ENCODE measurements at places on chromosomes 5 and 9.
A peak's percentile ranks its signal among the peaks of the same experiment; 100 is the strongest.

DNA sequence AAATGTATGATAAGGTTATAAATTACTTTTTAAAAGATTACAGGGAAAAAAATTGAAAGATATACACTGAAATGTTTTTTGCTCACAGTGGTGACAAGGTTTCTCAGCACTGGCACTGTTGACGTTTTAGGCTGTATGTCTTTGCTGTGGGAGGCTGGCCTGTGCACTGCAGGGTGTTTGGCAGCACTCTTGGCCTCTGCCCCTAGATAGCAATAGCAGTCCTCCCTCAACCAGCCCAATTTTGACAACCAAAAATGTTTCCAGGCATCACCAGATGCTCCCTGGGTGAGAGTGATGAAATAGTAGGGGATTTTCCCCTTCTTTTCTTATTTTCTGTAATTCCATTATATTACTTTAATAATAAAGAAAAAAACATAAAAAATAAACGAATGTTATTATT is 3.3 kb downstream of the CD274 start:
- DNase-seq = no peak

DNA sequence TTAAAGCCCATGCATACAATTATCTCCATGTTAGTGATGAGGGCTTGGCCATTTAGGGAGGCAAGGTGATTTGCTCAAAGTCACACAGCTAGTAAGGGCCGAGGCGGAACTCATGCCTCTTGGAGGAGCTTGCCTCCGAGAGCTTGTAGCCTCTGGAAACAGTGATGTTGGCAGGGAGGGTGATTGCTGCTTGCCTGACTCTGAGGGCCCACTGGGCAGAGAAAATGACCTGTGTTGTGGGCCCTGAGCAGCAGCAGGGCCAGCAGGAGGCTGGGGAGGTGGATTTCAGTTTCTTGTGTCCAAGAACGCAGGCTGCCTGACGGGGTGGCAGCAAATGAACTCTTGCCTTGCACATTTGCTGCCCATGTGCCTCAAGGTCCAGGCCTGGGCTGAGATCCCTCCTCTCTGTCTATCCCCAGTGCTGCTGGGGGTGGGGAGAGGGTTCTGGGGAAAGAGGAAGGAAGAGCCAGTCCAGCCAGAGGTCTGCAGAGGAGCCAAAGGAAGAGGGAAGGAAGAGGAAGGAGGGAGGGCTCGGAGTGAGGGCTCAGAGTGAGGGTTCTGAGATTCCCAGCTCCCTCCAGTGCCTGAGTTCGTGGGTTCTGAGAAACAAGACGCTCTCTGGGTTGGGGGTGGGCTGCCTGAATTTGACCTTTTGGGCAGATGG is 16.2 kb upstream of the PTGS1 start:
- no peak for DNase-seq

- no peak for DNase-seq
These were observed 67.1 kb upstream of the CLINT1 start for GRCh38 chr5:157925786-157926671.

GRCh38 chr5:139110526-139111168 is 87.5 kb downstream of the SIL1 start:
- no peak for DNase-seq

DNA sequence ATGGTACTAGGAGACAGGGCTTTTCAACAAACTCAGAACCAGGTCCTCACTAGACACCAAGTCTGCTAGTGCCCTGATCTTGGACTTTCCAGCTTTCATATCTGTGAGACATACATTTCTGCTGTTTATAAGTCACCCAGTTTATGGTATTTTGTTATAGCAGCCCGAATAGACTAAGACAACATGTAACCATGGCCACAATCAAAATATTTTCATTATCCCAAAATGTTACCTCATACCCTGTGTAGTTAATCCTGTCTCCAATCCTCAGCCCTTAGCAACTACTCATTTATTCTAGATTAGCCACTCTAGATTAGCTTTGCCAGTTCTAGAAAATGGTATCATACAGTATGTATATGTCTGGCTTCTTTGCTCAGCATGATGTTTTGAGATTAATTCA is 6.3 kb upstream of the ATG10 start:
- DNase-seq = no peak

DNA sequence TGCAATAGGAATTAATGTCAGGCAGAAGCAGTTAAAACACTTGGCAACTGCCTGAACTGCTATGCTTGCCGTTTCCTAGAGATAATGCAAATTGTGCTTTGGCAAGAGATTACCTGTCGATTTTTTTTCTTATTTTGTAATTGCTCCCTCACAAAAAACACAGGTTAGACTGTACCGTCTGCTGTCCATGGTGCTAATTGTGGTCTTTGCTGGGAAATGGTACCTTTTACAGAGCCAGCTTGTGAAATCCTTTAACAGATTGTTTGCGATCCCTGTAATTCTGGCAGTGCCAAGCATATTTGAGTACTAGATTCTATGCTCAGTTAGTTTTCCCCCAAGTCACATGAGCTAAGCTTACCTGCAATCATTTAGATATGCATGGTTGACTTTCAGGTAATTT is 2125.8 kb upstream of the WWC1 start:
- no peak for DNase-seq

DNA sequence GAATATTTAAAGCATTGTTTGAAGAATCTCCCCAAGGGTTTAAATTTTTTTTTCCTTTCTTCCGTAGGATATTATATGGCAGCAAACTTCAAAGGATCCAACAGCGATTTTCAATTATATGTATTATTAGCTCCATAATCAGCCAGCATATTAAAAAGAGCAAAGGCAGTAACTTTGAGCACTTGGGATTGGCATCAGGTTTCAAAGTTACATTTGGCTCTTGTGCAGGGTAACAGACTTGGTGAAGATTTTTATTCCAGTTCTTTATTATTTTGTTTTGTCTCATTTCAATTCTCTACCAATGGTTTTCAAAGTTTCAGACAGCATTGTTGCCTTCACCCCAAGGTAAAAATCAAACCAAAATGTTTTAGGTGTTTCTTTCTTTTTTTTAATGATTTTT is 116.7 kb upstream of the ZNF366 start:
- DNase-seq = no peak

DNA sequence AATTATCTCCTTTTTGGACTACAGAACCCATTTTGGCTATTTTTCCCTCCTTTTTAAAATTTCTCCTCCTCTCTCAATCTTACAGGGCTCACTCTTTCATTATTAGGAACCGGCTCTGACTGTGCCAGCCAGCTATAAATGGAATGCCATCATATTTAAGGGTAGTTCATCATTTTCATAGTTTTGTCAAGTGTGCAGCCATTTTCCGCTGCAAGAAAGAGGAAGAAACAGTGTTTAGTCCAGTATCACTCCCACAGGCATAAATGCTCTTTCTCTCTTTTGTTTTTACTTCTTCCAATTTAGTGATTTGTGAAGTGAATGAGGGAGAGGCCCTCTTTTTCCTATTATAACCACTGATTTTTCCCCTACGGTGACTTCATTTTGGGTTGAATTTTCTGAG is 290.0 kb downstream of the NR3C1 start:
- DNase-seq = no peak

DNA sequence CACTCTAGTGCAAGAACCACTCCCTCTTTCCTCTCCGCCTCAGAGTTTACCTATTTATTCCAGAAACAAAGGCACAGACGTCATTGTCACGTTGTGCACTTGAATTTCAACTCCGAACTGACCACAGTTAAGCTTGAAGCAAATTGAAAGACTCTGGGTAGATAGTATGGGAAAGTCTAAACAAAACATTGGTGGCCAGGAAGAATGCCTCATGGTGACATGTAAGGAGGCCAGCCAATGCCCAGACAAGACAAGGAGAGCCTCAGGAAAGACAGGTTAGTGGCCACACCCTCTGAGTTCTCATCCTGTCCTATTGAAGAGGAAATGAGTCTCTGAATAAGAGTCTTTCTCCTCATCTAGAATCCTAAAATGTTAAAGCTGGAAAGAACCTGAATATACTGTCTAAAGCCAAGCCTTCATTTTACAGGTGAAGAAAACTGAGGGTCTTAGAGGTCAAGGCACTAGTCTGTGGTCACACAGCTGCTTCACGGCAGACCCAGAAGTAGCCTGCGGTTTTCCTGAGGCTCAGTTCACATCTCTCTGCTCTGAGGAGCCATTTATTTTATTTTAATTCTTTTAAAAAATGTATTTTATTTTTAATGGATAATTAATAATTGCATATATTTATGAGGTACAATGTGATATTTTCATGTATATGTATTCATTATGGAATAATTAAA is 30.2 kb downstream of the ZFAND5 start:
- no peak for DNase-seq

- no peak for DNase-seq
These were observed 12.8 kb downstream of the ZFP62 start for GRCh38 chr5:180848265-180848664.

DNA sequence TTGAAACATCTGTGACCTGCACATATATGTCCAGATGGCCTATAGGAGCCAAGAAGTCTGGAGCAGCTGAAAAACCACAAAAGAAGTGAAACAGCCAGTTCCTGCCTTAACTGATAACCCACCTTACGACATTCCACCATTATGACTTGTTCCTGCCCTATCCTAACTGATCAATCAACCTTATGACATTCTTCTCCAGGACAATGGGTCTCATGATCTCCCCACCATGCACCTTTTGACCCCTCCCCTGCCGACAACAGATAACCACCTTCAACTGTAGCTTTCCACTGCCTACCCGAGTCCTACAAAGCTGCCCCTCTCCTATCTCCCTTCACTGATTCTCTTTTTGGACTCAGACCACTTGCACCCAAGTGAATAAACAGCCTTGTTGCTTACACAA is 233.8 kb downstream of the CCDC171 start:
- DNase-seq = no peak

DNA sequence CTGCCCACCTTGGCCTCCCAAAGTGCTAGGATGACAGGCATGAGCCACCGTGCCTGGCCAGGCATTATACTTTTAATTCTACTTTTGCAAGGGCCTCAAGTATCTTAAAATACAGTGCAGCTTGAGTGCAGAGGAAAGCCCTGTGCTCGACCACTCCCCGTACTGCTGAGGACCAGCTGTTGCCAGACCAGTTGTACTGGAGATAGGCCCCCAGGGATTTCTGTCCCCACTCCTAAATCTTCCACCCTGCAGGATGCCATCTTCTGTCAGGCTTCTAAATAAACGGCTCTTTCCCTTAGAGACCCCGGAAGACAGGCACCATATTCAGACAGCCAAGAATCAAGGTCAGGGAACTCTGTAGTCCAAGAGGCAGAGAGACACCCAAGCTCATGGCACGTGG is 16.6 kb upstream of the PSMD5 start:
- DNase-seq = no peak

GRCh38 chr5:175444060-175444904 is at the start of gene DRD1:
Gene DRD1 (minus strand): TSS chr5:175444182. CDS start chr5:175443099, 1,083 bp downstream.
- no peak for DNase-seq

GRCh38 chr5:9265441-9266287 is 280.2 kb downstream of the SEMA5A start:
- peak; percentile 64 for DNase-seq

- no peak for DNase-seq
These were observed 29.7 kb upstream of the FCN1 start for GRCh38 chr9:134947265-134947955.

GRCh38 chr5:149062371-149063016 is 368 bp downstream of the SH3TC2 start:
- no peak for DNase-seq

- no peak for DNase-seq
These were observed 435.7 kb downstream of the NFIB start for GRCh38 chr9:13878241-13878711.

GRCh38 chr5:76230711-76231285 is 147.6 kb downstream of the SV2C start:
- DNase-seq = no peak

- no peak for DNase-seq
These were observed 842.6 kb upstream of the ACO1 start for GRCh38 chr9:31541721-31542281.

- no peak for DNase-seq
These were observed 57.5 kb downstream of the HMGCS1 start for GRCh38 chr5:43255704-43256103.

- DNase-seq = no peak
These were observed 330.3 kb downstream of the NFIB start for GRCh38 chr9:13983607-13984006.

- no peak for DNase-seq
These were observed 301.1 kb downstream of the PRR16 start for GRCh38 chr5:120765189-120765588.

DNA sequence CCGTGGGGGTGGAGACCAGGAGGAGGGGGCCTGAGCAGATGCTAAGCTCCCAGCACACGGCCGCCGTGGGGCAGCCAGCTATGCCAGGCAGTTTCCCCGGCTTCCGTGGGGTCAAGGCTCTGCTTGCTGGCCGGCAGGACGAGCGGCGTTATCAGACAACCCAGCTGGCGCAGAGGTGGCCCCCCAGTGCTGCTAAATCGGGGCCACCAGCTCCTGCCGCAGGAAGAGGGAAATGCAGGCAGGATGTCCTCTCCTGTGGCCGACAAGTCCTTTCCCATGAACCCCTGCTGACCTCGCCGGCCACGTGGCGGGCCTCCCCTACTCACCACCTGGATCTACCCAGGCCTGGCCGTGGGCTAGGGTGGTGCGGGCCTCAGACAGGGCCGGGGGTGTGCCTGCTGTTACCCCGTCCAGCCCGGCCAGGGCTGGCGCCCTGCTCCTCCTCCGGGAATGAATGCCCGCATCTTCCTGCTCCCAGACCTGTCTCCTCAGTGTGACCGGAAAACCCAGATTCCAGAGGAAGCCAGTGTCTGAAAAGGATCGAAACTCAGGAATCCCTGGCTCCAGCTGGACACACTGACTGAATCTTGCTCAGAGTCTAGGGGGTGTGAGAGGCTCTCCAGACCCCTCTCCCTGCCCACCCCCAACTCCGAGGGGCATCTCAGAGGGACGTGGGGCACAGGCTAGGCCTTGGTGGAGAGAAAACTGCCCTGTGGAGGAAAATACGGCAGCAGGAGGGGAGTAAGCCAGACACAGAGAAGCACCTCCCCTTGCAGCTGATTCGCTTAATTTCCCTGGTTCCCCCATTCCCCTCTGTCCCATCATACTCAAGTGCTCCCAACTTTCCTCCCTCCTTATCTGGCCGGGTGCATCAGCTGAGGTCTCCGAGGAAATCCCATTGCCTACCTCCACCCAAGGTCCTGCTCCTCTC is 3.9 kb downstream of the FLT4 start:
- DNase-seq = no peak

GRCh38 chr9:100730086-100730485 is 152.2 kb downstream of the CAVIN4 start:
- DNase-seq = no peak

- DNase-seq = no peak
These were observed 24.8 kb downstream of the HSPB3 start for GRCh38 chr5:54480296-54480695.

Measured in AG09319 (cell line).